ENCODE measurements at places on chromosomes 11 and 22.

GRCh38 chr22:27306771-27307170 lies 494.8 kb downstream of the MN1 start:
- no peak for DNase-seq

GRCh38 chr11:47524291-47524874 lies 28.5 kb downstream of the CELF1 start:
- peak; percentile 10 for DNase-seq

DNA sequence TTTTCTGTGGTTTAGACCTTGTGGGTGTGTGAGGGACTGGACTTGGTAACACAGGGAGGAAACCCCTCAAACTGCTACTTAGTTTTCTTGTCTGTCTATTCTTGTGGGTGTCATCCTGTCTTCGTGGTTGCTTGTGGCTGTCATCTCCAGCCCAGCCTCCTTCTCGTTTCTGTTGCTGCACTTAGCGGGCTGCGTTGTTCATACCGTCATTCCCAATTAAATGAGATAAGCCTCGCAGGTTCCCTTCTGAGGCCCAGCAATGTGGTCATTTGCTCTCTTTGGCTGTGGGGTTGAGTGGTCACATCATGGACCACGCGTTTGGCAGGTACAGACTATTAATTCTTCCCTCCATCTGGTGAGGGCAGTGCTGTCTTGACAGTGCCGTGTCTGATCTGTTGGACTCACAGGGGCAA lies 18.8 kb downstream of the PANX1 start:
- DNase-seq, result peak; percentile 39

- no peak for DNase-seq
Measured at GRCh38 chr11:7449211-7449840, 36.0 kb upstream of the OLFML1 start.

DNA sequence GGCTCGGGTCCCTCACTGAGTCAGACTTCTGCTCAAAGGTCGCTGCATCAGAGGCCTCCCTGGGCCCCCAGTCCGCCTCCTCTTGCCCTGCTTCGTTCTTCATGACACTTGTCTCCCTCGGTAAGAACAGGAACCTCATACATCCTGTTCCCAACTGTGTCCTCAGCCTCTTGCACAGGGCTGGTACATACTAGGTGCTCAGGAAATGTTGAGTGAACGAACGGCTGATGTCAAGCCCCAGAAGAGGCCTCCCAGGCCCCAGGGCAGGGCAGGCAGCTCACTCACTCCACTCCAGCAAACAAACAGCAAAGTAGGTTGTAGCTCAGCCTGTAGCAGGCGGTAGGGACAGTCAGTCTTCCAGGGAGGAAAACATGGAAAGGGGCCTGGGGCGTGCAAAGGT lies 17.2 kb downstream of the SYNGR1 start:
- no peak for DNase-seq

- DNase-seq, result no peak
Measured at GRCh38 chr22:46281866-46282678, 14.3 kb downstream of the TTC38 start.

DNA sequence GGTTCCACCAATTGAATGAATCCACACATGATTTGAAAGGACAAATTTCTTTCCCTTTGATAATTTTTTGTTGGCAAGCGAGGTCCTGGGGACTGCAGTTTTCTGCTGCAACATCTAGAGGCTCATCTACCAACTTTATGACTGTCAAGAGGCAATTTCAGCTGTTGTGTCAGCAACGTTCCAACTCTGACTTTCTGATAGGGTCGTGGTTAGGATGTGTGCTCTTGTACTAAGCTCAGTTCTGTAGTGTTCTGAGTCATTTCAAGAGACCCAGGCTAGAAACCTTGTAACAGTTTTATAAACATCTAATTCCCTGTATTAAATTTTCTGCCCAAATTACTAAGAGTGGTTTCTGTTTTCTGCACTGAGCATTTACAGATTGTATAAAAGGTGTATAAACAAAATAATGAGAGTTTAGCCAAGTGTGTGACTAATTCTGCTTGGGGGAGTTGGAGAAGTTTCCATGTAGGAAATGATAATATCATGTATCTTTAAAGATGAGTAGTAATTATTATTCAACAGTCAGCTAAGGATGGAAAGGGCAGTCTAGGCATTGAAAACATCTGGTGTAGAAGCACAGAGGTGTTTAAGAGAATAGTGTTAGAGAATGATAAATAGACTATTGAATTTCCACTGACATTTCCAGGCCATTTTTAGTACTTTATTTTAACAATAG lies 72.2 kb downstream of the RBMXL2 start:
- no peak for DNase-seq

DNA sequence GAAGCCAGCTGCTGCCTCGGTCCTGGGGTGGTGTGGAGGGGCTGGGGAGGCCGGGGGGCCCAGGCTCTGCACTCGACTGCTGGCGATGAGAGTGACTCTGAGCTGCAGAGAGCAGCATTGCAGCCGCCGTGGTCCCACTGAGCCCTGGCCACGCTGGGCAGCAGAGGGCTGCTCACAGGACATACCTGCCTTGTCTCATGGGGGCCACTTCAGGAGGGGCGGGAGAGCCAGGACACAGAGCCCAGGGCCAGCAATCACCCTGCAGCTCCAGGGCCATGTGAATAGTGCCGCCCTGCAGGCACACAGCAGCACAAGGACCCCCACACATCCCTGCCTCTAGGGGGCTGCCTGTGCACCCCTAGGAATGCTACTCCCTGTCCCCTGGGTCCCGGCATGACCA lies 147.0 kb downstream of the CRYBB2 start:
- no peak for DNase-seq

DNA sequence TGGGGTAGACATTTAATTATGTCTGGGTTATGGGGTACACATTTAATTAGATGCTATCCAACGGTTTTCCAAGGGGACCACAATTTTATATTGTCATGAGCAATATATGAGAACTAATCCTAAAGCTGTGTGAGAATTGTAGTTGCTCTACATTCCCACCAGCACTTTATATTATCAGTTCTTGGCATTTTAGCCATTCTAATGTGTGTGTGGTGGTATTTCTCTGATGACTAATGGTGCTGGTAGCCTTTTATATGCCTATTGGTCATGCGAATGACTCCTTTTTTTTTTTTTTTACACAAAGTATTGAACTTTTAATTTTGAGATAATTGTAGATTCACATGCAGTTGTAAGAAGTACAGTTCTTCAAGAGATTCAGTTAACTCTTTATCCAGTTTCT lies 26.2 kb downstream of the TMEM135 start:
- DNase-seq, result no peak

- no peak for DNase-seq
Measured at GRCh38 chr22:30013201-30013600, 67.1 kb upstream of the HORMAD2 start.

GRCh38 chr11:44608991-44609782 lies 43.7 kb downstream of the CD82 start:
- no peak for DNase-seq

GRCh38 chr11:130397780-130398179 lies 30.6 kb downstream of the ADAMTS8 start:
- DNase-seq, result no peak

- DNase-seq, result no peak
Measured at GRCh38 chr22:42787357-42787736, 66.7 kb upstream of the A4GALT start.

DNA sequence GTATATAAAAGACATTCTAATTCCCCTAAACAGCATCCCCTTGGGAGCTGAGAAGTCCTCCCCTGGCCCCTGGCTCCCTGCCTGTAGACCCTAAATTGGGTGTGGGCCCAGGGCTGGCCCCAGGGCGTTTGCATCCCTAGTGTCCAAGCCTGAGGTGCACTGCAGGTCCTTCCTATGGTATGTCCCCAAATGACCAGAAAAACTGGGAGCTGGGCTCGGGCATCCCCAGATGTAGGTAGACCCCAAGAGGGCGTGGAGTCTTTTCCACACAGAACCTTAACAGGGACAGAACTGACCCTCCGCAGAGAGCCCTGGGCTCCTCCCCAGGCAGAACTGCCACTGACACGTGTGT lies 782 bp upstream of the OSBPL5 start:
- no peak for DNase-seq

DNA sequence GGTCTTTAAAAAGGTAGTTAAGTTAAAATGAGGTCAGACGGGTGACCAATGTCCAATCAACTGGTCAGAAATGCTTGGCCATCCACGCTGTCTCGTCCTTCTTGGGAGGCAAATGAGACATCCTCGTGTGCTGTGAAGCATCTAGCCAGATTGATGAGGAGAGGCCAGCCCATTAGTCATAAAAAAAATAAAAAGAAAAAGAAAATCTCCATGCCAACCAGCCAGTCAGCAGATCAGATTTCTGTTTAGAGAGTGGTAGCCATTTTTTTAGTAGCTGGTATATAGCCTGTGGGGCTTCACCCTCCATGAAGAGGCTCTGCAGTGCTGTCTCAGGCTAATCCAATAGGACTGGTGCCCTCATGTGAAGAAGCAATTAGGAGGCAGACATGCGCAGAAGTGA lies 343.1 kb upstream of the SYN3 start:
- DNase-seq, result no peak

GRCh38 chr11:47971501-47971900 lies 8.9 kb upstream of the PTPRJ start:
- DNase-seq, result peak; percentile 16

DNA sequence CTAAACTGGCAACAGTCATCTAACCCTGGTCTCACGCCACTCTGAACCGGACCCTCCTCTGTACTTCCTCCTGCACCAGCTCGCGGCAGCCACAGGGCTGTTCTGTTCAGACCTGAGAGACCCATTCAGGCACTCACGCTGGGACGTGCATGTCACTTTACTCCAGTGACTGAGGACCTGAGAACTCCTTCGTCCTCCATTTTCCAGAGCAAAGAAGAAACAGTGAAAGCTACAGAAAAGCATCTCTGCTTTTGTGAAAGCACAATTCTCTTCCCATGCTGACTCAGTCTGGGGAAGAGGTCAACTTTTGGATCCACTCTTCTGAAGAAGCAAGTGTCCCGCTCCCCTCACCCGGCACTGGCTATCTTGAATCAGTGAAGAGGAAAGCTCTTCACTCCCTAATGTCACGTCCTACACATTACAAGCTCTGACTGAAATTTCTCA lies 24.5 kb downstream of the PISD start:
- DNase-seq, result no peak

- DNase-seq, result peak; percentile 39
Measured at GRCh38 chr22:43276321-43276720, 66.9 kb downstream of the SCUBE1 start.

DNA sequence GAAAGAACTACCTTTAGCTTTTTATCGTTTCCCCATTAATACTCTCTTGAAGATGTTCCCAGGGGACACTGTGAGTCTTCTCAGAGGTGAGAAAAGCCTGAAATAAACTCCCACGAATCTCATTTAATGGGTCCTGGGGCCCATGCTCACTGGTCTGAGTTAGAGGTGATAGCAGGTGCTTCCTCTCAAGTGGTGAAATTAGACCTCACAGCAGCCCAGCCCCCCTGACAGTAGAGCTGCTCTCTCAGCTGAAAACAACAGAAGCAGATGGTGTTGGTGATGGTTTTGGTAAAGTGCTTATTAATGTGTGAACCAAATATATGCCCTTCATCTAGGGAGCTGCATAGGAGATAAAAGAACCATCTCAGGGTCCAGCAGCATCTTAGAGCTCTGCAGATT lies 76.8 kb upstream of the VPREB1 start:
- no peak for DNase-seq

DNA sequence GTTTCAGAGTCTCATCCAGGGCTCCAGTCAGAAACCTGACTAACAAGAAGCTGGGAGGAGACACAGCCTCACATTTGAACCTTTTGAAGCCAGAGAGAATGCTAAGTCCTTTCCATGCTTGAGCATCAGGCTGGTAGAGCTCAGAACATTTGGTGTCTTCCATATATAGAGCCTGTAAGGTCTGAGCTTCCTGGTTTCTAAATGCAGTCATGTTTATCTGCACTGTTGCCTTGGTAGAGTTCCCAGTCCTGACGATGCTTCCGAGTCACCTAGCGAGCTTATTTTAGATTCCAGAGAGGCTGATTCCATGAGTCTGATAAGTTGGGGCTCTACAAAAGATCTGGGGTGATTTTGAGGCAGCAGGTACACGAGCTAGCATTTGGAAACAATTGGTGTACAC lies 68.4 kb upstream of the SORL1 start:
- no peak for DNase-seq

DNA sequence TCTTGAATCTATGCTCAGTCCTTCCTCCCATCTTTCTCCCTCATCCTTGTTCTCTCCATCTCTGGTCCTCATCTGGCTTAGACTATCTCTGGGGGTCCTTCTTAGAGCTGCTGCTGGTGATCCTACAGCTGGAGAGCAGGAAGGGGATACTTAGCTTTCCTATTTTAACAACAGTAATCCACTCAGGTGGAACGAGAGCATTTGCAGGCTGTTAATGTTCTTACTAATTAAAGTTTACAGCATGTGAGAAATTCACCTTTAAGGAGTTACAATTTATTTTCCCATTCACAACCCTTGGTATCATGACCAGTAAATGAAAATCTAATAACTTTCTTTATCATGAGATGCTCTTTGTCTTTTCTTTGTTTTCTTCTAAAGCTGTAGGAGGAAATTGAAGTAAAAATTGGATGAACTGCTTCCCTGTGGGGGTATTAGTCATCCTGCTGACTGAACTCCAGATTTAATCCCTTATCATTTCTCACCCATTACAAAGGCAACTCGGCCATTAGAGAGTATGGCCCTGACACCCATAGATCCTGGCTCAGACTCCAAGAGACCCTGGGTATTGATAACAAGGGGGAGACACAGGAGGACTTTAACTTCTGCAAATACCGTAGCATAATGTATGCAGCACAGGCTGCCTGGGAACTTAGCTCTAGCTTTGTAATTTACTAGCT lies 37.6 kb upstream of the MTNR1B start:
- no peak for DNase-seq

GRCh38 chr22:37282385-37282677 lies at the start of gene CYTH4:
Gene CYTH4, plus strand, starts transcription at chr22:37282508. Its CDS starts 62 bp downstream, at chr22:37282570.
- no peak for DNase-seq
